NCI-H187 (cell line): ENCODE measurements at places on chromosomes 12 and 14.

GRCh38 chr14:46378248-46378647 lies 273.3 kb downstream of the RPL10L start:
- no peak for DNase-seq

DNA sequence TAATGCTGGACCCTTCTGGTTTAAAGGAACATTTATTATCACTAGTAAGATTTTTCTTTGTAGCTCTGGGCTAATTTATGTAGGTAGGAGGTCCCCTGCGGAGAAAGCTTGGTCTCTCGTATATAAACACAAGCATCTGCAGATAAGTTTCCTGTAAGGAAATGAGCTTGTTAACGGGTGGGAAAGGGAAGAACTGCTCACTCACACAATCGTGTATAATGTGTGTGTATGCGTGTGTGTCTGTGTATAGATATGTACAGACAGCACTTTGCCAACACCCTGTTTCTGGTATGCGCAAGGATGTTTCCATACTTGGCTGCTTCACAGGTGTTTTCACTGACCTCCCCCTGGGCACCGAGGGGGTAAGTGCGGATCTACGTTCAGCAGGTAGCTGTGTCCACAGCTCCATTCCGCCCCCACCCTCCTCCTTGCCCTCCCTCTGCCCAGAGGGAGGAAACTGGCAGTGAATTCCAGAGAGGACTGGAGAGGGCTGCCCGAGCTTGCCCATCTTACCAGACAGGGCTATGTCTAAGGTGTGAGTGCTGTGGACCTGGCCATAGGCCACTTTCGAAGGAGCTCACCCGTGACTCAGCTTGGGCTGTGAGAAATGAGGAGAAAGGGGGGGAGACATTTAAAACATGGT lies 65.2 kb downstream of the NINJ2 start:
- DNase-seq: no peak

DNA sequence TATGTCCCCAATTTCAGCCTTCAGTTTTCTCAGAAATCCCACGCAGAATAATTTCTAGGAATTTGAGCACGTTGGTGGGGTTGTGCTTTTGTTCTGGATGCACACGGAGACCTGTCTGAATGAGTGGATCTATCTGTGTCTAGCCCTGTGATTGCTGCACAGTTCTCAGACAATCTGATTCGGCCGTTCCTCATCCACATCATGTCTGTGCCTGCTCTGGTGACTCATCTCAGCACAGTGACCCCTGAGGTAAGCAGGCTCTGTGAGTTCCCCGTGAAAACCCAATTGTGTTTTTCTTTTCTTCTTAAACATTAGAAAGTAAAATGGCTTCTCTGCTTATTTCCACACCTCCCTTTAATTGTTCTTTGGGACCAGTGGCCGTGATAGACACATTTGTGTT lies 20.2 kb downstream of the UBE3B start:
- no peak for DNase-seq

- DNase-seq: no peak
These were observed 183.2 kb downstream of the C12orf50 start for GRCh38 chr12:87846045-87846444.

DNA sequence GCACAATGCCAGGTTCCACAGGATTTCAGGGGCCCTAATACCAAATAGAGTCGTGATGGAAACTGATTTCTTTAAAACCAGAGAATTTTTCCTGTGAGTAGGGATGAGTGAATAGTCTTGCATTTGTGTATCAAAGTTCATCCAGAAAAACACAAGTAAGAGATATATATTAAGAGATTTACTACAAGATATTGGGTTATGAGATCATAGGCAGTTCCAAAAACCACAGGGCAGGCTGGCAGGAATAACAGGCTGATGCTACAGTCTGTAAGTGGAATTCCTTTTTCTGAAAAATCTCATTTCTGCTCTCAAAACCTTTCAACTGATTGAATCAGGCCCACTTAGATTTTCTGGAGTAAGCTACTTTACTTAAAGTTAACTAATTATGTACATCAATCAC lies 1756.2 kb upstream of the SEL1L start:
- no peak for DNase-seq

DNA sequence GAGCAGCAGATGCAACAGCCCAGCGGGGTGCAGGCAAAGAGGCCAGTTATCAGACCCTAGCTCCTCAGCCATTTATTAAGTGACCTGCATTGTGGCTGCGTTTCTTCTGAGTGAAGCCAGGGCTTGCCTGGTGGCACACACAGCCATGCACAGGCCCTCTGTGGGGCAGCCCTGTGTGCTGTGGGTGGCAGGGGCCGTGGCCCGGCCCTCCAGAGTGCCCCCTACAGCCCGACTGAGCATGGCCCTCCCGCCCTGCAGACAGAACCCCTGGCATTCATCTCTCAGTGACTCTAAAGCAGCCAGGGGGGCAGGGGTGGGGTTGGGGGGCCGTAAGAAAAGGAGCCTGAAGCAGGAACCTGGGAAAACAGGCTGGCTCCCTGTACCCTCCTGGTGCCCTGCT lies 226.0 kb upstream of the PWP1 start:
- no peak for DNase-seq

GRCh38 chr14:23931721-23932289 lies 21.8 kb upstream of the DHRS4 start:
- DNase-seq: no peak

DNA sequence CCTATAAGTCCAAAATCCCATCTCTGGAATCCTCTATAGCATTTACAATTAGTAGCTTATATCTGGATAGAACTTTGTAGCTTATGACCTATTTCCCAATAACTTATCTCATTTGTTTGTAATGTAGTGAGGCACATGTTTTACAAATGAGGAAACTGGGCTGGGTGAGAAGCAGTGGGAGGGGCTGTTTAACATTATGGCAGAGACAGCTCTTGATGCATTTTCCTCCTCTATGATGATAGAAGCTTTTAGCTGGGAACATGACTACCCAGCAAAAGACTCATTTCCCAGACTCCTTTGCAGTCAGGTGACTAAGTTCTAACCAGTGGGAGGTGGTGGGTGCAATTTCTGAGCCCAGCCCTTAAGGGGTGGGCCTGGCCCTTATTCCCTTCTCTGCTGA lies 179.7 kb downstream of the TTC8 start:
- DNase-seq: no peak

- DNase-seq: no peak
These were observed 20.2 kb downstream of the ATXN2 start for GRCh38 chr12:111578971-111579340.

GRCh38 chr12:25708661-25709060 lies 155.6 kb upstream of the LMNTD1 start:
- no peak for DNase-seq

- no peak for DNase-seq
These were observed 22.6 kb upstream of the BMP4 start for GRCh38 chr14:53979113-53979681.

DNA sequence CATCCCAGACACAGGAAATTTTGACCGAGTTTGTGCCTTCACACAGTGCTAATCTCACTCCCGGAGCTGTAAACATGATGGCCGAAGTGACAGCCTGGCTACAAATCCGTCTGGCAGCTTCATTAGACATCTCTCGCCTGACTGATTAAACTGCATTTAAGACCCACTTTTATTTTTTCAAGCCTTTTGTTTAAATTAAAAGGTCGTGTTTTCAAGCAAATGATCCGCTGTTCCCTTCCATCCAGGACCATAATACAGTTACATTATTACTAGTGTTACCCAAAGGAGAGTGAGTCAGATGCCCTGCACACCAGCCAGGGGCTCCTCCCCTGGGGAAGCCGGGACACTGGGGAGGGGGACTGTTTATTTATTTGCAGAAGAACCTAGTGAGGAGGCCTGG lies 200.2 kb downstream of the EXOC5 start:
- DNase-seq: no peak

DNA sequence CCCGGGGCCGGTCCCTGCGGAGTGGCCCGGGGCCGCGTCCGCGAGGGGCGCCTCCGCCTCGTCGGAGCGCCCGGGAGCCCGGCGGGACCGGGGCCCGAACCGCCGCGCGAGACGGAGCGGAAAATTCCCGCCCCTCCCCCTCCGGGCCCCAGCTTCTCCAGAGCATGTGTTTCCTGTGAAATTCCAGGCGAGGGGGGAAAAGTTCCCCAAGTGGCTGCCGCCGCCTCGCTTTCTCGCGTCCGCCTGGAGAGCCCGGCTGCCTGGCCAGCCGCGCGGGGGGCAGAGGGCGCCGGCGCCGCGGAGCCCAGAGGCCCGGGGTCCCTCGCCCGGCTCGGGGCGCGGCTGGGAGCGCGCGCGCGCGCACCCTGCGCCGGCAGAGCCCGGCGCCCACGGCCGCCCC lies 904 bp downstream of the CACNA1C start:
- no peak for DNase-seq
